Activated T-helper 1 cell treated with anti-CD3 and anti-CD28 coated beads, Interleukin-12 subunit alpha, Interleukin-12 subunit beta, Interleukin-2, Interleukin-4 antibody, amounts not matched to agents 30 ng/mL and 10 ng/mL and 1 ng/mL, durations not matched to agents 14 hours and 24 hours and 36 hours (primary cell): ENCODE measurements at places on chromosomes 6 and 20. TPM values are rescaled to one million over a fixed set of nuclear protein-coding genes. Genes with fewer than 3 reads are reported as not detected.

TUBE1 gene
- 24.4 and 26.2 TPM in 2 replicates for total RNA-seq

NKX2-2 gene
- not detected in 2 replicates for total RNA-seq

KCNQ5 gene
- total RNA-seq: 11.2 and 12.6 TPM in 2 replicates

SLA2 gene
- total RNA-seq: 62.0 and 64.0 TPM in 2 replicates

EPB41L1 gene
- 0.23 TPM in 1 of 2 replicates, not detected in the other for total RNA-seq
